SK-N-SH treated with all-trans-retinoic acid at 6 μM for 48 hours (cell line): ENCODE measurements at places on chromosomes 3 and 15.

- ATAC-seq: no peak
These were observed 58.5 kb upstream of the KLF13 start for GRCh38 chr15:31268108-31268501.

DNA sequence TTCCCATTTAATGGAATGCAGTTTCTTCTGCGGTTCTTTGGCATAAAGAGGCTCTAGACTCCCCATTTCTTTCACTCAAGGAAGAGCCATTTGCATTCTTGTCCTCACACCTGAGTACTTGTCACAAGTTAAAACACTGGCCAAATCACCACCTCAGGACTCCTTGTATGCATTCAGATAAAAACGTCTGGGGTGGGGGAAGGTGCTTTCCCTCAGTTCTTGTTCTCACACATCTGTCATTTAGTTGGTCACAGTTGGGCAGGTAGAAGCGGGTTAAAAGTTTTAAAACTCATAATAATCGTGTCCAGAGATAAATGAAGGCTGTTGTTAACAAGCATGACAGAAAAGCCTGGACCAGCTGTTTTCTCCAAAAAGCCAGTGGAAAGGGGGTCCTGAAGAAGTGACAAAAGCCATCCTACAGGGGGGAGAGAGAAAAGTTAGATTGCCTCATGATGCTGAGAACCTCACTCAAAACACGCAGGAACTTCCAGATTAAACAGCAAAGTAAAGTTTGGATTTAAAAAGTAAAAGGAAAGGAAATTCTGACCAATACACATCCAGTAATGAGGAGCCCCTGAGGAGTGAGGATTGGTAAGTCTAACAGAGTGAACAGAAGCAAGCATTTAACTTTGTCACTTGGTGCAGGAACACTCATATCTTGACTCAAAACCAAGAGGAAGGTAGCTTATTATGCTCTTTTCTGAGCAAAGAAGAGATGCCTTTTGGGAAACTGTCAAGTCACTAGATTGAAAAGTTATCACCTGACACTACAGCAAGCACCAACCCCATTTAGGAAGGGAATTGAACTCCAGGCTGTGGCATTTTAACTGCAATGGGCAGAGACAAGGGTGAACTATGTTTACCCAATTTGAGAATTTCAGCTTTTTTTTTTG is 2.8 kb downstream of the BCL2L10 start:
- ATAC-seq: no peak

- ATAC-seq: no peak
These were observed 440.8 kb downstream of the ZNF385D start for GRCh38 chr3:21310161-21310560.

DNA sequence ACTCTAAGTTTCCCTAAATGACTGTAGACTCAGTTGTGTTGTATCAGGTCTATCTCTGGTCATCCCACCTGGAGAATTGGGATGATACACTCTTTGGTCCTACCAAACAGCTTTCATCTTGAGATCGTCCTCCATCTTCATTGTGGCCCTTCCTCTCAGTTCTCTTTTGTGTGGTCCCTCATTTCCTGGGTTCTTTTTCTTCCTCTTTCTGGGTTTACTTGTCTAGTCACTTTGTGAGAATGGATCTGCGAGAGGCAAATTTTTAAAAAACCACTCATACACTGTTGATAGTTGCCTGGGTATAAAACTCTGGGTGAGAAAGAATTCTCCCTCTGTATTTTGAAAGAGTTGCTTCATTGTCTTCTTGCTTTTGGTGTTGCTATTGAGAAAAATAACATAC is 6.0 kb upstream of the AMOTL2 start:
- ATAC-seq: no peak

GRCh38 chr3:77915336-77915735 is 875.4 kb downstream of the ROBO2 start:
- no peak for ATAC-seq
